ENCODE measurements at places on chromosomes 12 and 14.

- DNase-seq = no peak
Observed at GRCh38 chr14:94213021-94213420, 38.9 kb downstream of the PPP4R4 start.

DNA sequence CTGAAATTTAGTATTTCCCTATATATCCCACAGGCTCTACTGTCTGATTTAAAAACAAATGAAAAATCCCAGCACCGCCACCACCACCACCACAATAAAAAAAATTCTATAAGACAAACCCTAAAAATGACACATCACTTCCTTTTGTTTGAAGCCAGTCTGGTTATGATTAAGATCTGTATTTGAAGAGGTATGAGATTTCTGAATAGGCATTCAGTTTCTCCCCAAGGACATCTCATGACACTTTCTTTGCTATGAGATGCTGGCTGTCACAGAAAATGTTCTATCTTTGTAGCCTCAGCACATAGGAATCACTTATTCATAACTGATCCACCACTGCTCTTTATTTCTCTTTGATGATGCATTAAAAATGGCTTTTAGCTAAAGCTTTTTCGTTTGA, 1071.0 kb downstream of the SLC6A15 start:
- no peak for DNase-seq

DNA sequence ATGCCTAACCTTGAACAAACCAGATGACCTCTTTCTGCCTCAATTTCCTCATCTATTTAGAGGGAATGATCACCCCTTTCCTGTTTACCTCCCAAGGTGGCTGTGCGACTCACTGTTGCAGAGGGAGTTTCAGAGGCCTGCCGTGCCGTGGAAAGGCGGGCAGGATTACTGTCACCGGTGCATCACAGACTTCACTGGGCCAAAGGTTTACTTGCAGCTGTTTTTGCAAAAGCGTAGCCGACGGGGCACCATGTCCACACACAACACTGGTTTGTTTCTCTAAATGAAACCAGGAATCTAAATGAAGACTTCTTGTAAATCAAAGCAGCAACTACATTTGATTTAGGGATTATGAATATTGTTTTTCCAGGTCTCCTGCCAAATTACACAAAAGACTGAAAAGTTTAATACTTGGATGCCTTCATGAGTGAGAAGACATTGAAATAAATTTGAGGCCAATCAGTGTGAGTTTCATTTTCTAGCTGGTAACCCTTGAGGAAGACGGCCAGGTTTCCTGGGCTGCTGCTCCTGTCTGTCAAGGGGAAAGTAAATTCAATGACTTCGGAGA, 696.1 kb upstream of the TMEM132C start:
- DNase-seq = no peak

- no peak for DNase-seq
Observed at GRCh38 chr12:77099799-77100198, 34.4 kb upstream of the E2F7 start.

DNA sequence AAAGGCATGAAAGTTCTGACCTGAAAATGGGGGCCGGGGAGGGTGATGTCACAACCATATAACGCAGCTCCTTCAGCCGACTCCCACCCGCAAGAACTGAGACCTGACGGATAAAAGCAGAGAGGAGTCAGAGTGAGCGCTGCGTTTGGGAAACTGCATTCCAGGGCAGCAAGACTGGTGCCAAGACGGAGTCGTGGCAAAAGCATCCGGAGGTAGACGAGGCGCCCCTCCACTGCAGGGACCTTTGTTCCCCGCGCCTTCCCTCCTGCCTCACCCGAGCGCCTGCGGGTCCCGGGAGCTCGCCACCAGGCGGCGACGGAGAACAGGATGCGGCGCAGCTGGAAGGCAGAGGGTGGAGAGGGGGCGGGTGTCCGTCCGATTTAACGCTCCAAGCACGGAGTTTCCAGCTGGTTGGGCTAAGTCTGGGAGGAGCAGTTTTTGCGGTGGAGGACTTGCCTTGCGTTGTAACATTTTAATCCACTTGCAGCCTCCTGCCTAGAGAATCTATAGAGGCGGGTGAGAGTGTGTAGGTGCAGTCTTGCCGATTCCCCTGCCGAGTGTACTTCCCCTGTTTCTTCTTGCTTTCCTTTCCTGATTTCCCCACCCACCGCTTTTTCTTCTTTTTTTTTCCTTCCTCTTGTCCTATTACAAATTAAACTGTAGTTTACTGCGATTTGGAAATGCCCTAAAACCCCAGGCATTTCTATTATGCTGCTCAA, 1.2 kb upstream of the CPNE8 start:
- no peak for DNase-seq

DNA sequence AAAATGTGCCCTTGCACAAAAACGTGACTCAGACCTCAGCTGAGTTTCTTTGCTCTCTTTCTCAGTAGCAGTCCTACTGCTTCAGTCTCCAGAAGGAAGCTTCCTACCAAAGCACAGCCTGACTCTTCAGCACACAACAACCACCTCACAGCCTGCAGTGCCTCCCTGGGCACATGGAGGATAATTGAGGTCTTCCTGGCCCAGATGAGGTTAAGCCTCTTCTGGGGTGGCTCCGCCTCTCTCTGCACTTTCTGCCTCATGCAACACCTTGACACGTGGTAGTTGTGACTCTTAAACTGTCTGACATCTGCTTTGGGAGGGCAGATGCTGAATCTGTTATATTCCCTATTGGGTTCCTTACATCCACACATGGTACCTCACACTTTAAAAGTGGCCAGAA, 33.8 kb downstream of the GIT2 start:
- DNase-seq = no peak

DNA sequence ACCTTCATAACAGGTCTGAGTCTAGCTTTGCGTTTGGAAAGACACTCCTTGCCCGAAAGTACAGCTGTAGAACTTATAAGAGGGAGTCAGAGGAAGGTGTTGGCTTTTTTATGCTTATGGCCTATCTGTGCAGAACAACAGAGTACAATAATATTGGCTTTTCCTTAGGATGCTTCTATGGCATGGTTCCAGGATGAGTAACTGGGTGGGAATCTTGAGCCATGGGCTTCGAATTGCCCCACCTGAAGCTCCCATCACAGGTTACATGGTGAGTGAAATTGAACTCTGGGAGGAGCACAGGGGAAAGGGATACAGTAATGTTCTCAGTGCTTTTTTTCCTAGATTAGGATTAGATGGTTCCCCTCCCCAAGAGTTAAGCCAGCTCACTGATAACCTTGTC, 13.0 kb downstream of the PARP2 start:
- DNase-seq = no peak

DNA sequence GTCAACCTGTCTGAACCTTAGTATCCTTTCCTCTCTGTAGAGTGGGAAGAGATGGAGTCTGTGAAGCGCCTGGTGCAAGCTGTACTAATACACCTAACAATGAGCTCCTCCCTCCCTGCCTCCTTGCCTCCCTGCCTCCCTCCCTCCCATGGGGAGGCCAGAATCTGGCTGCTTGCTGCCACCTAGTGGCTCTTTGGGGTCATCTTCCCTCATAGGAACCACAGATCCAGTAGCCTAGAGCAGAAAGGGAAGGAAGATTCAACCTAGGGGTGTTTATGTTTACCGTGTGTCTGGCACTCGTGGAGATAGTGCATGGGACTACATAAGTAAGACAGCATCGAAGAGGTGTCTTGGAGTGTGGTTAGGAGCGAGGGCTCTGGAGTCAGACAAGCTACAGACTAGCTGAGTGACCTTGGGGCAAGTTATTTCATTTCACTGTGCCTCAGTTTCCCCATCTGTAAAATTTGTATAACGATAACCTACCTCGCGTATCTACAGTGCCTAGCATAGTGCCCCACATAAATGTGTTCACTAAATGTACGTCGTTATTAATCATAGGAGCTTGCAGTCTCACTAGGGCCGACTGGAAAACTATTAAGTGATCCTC, 35.5 kb upstream of the TSPAN9 start:
- no peak for DNase-seq

GRCh38 chr14:89503431-89503996, 86.5 kb upstream of the FOXN3 start:
- no peak for DNase-seq

- DNase-seq = no peak
Observed at GRCh38 chr12:88580051-88580871, at the start of gene KITLG. Gene KITLG (minus strand): TSS chr12:88580471. CDS start chr12:88580278, 193 bp downstream.

DNA sequence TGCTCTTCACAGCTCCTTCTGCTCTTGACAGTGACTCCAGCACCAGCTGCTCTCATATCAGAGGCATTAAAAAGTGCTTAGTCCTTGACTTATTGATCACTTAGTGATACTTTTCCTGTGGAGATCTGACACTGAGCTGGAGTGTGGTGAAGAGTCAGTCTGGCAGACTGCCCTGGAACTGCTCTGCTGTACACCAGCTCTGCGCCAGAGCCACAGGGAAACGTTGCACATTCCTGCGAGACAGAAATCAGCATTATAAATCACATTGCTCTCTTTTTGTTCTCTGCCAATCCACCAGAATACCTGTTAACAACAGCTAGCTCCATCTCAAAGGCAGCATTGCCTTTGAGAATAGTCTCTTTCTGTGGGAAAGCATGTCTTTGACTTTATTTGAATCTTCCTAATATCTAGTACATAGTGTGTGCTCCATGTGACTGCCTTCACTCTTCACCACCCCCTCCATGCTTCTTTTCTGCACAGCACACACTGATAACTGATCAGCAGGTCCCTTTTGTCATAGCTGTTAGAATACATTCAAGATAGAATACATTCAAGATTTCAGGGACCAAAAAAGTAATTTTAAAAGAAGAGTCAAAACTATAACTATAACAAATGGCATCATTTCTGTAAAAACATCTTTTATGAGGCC, 48.2 kb upstream of the VSX2 start:
- no peak for DNase-seq

- DNase-seq = no peak
Observed at GRCh38 chr12:115450017-115450416, 766.0 kb upstream of the TBX3 start.

DNA sequence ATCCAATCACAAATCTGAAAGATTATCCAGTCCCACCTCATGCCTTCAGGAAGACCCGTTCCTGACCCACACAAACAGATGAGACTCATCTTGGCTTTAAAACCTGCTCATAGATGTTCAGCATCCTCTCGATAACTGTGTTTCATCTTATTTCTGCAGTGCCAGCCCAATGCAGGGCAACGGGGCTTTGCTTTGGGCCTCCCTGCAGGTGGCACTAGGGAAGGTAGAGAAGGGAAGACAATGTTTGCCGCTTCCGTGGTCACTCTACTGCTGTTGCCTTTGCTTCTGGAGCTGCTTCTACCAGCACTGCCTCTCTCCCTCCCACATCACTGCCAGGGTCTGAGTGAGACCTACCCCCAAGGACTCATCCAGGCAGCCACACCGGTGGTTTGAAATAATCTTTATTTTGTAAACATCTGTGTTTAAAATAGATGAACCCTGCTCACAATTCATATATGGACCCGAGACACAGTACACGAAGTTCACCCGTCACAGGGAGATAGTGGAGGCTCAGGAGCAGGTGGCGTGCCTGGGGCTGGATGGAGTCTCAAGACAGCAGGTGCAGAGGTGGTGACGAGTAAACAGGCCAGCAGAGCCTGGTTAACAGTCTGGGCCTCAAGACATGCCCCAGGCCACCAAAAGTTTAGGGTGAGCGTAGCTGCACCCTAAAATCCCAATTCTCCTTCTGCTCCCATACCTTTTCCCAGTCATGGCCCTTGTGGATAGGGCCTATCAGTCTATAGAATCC, 3.1 kb upstream of the GPX2 start:
- no peak for DNase-seq

GRCh38 chr12:112218150-112218549, 92.8 kb downstream of the TRAFD1 start:
- DNase-seq = no peak

GRCh38 chr12:33432992-33433391, 6.6 kb downstream of the SYT10 start:
- no peak for DNase-seq

GRCh38 chr12:116414891-116415290, 137.4 kb upstream of the MED13L start:
- DNase-seq = no peak

DNA sequence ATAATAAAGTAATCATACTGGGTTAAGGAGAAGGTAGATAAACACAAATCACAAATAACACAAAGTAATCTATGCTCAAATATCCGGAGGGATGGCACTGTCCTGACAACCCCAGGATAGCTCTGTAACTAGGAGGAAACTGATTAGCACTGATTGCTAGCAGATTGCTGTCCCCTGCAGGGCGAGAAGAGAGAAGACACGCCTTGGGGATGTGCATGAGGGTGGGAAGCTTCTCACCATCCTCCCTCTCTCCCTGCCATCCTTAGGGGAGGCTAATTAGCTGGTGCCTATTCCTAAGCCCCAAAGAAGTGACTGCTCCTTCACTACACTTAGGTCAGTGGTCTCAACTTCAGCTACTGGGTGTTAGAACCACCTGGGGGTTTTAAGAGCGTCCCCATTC, 27.0 kb upstream of the TMEM260 start:
- DNase-seq = no peak

GRCh38 chr12:5758347-5758746, 186.7 kb downstream of the ANO2 start:
- DNase-seq = no peak

DNA sequence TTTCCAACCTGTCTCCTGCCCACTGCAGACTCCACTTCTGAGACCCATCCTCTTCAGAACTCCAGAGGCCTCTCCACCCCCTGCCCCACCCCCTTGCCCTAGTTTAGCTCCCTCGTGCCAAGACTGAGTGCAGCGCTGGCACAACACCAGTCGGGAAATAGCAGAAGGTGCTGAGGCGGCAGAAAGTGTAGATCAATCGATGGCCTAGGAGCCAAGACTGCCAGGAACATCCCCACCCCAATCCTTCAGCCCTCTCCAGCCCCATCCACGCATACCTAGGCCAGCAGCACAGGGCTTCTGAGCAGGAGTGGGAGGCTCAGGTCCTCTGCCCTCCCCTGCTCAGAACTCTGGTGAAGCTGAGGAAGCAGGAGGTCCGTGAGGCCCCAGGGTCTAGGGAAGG, 1.1 kb downstream of the CPNE6 start:
- DNase-seq = no peak
